ENCODE measurements at places on chromosomes 5 and 9.

DNA sequence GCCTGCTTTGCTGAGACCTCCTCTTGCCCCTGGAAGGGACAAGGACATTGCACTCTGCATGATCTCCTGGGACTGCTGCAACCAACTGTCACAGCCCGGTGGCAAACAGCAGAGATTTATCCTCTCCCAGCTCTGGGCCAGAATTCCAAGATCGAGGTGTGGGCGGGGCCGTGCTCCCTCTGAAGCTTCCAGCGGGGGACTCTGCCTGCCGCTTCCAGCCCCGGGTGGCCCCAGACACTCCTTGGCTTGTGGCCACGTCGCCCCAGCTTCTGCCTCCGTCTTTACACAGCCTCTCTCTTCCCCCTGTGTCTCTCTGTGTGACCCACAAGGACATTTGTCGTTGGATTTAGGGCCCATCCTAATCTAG lies 67.1 kb downstream of the COL5A1 start:
- DNase-seq = no peak

GRCh38 chr5:73170522-73170921 lies 2.5 kb upstream of the TMEM174 start:
- DNase-seq = peak; percentile 29

DNA sequence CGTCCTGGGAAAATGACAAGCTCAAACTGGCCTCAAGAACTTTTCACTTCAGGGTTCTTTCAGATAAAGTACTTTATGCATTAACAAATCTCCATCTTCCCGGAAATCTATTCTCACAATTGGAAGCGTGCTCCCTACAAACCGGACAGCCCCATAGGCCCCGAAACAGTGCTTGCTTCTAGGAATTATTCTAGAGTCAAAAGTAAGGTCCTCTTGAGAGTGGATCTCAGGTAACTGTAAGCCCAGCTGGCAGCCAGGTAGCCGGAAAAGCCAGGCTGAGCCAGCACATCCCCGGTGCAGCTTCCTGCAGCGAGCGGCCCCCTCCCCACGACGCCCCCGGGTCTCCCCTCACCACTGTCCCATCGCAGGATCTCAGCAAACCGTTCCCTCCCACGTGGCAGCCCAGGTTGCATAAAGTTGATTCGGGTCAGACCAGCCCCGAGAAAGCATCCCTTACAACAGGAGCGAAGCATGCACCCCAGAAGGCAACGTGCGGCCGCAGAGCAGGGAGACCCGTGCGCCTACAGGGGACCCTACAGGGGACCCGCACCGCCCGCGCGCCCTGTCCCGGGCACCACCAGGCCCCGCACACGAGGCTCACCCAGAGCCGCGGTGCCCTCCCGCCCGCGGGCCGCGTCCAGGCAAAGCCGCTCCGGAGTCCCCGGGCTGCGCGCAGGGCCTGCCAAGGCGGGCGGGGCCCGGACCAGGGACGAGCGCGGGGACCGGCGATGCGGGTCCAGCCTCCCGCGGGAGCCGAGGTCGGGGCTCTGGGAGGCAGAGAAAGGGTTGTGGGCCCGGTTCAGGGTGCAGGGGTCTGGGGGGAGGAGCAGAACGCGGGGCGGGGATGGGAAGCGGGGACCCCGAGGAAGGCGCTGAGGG lies 920 bp downstream of the LPCAT1 start:
- DNase-seq = peak; percentile 43

DNA sequence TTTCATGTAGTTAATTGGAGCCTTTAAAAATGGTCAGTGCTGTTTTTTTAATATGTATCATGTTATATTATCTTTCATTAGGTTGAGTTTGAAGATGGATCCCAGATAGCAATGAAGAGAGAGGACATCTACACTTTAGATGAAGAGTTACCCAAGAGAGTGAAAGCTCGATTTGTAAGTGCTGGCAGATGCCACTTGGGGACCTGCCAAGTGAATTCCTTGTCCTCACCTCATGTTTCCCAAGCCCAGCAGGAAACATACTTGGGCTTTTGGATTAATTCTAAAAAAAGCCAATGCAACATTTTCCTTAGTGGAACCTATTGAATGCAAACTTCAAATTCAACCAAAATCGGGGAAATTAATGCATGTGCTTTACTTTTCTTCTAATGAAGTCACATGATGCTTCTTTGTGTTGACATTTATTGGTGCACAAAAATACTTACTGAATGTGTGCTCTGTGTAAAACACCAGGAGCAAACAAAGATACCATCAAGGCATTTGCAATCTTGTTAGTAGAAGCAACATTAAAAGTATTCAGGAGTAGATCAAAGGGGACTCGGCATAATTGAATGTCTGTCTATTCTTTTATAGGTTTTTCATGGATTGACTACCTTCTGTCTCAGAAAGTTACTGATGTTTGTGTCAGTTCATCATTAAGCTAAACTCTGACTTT lies 412.1 kb downstream of the KDM4C start:
- no peak for DNase-seq

- no peak for DNase-seq
These were observed 381.8 kb downstream of the MLLT3 start for GRCh38 chr9:20240498-20240897.

GRCh38 chr9:2228132-2228531 lies 213.0 kb downstream of the SMARCA2 start:
- DNase-seq = peak; percentile 35

- no peak for DNase-seq
These were observed 313.4 kb downstream of the DEPDC1B start for GRCh38 chr5:60386436-60387050.

Data from stimulated activated CD4-positive, alpha-beta T cell treated with anti-CD3 and anti-CD28 coated beads, Interleukin-15, amount 100 ng/mL, for 24 hours (primary cell).